CD8-positive, alpha-beta T cell (primary cell): ENCODE measurements at places on chromosomes 7 and 10. TPM values are rescaled to one million over a fixed set of nuclear protein-coding genes. Genes with fewer than 3 reads are reported as not detected.
A peak's percentile ranks its signal among the peaks of the same experiment; 100 is the strongest.

- DNase-seq = no peak
Measured at GRCh38 chr7:55108401-55108800, 89.6 kb downstream of the EGFR start.

DNA sequence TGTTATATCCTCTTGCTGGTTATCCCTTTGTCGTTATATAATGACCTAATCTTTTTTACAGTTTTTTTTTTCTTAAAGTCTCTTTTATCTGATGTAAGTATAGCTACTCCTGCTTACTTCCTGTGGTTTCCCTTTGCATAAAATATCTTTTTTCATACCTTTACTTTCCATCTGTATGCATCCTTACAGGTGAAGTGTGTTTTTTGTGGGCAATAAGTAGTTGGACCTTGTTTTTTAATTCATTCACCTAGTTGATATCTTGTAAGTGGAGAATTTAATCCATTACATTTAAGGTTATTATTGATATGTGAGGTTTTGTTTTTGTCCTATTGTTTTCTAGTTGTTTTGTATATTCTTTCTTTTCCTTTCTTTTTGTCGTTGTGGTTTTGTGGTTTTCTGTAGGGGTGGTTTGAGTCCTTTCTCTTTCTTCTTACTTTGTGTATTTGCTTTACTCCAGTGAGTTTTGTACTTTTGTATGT is 168.6 kb downstream of the MLLT10 start:
- peak; percentile 33 for DNase-seq

DNA sequence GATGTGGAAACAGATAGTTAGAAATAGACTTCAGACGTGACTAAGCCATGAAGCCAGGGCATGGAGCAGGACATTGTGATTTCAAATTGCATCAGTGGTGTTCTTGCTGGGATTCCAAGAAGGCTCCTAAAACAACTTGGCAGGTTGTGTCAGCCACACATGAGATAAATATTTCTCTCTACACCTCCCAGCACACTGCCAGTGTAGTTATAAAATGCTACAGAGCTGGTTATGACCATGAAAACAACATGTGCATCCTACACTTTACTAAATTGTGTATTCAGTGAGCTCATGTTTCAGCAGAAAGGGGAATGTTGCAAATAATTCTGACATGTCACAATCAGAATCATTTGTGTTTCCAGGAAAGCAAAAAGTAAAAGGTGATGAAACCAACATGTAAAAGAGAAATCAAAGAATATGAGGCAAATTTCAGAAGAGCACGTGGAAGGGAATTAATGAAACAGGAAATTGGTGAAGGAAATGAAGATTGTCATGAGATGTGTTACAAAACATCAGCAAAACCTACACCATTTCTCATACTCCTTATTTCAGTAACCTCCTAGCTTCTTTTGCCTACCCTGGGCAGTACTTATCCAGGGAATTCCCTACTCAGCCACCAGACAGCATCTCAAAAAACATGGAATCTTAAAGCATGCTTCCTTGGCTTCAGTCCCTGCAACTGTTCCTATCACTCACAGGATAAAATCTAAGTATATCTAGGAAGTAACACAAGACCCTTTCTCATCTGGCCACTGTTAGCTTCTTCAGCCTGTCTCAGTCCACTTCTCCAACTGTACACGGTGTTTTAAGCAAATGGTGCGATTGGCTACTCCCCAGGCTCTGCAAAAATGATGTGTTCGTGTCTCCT is 5.8 kb upstream of the CYP3A7 start:
- no peak for DNase-seq

GRCh38 chr10:8060010-8060703 is 5.7 kb downstream of the GATA3 start:
- DNase-seq = peak; percentile 64

DNA sequence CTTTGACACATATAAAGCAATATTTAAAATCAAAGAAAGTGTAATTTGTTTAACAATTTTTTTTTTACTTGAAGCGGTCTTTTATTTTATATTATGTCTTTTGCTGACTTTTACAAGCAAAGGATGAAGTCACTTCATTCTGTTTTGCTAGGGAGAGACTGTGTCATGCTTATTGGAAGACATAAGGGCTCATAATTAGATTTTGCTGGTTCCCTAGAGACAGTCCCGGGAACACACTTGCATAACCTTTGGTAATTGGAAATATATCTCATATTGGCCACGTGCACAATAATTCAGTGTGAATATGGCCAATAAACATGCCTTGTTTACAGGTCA is 448 bp upstream of the NET1 start:
- no peak for DNase-seq

DNA sequence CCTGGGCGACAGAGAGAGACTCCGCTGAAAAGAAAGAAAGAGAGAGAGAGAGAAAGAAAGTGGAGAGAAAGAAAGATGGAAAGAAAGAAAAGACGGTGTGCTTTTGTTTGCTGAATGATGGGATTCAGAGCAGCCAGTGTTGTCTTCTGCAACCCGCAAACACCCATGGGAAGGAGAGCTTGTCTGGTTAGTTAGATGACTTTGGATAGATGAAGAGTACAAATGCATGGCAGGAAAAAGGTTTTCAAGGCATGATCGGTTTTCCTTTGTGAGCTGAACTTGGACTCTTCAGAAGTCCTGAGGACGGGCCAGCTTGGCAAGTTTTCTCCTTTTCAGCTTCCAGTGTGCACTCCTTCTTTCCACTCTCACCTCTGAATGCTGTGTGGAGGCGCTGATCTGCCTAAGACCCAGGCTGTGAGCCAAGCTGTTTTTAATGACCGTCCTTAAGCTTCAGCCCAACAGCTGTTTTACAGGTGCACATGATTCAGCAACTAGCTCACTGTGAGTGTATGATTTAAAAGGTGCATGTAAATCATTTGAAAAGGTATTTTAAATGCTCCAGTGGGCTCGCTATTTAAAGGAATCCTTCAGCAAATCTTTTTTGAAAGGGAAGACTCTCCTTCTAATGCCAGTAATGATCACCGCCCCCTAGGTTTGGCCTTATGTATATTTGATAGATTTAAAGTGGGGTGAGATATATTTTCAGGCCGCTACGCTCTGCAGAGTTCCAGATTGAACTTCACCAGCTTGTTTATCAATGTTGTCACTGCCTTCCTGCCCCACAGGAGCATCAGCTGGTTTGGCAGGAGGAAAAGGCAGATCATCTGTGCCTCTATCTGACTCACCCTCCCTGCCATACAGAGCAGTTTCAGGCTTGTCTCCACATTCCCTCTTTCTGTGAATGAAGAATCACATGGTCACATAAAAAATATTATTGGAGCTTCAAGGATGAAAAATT is 115.0 kb downstream of the PLXDC2 start:
- no peak for DNase-seq

Gene PRSS37
- not detected for total RNA-seq

Gene TIAL1
- total RNA-seq = 172 TPM
